ENCODE measurements at places on chromosomes 1 and 21.

- DNase-seq = no peak
Measured at GRCh38 chr1:24491577-24492360, 10.9 kb upstream of the RCAN3 start.

- no peak for DNase-seq
Measured at GRCh38 chr1:182561456-182561855, 27.6 kb downstream of the RNASEL start.

DNA sequence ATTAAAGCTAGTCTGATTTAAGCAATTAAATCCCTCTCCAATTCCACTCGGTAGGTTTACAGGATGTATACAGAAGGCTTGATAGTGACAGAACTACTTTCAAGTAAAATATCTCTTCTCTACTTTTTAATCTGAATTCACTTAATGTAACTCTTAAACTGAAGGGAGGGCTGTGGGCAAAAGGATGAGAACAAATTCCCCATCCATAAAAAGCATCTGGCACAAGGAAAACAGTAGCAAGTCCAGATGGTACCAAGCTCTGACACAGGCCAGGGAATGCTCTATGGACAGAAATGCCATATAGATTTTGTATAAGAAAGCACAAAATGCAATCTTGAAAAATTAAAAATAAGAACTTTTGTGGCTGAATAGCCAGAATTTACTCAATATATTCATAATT lies 53.1 kb upstream of the USH2A start:
- peak; percentile 45 for DNase-seq

DNA sequence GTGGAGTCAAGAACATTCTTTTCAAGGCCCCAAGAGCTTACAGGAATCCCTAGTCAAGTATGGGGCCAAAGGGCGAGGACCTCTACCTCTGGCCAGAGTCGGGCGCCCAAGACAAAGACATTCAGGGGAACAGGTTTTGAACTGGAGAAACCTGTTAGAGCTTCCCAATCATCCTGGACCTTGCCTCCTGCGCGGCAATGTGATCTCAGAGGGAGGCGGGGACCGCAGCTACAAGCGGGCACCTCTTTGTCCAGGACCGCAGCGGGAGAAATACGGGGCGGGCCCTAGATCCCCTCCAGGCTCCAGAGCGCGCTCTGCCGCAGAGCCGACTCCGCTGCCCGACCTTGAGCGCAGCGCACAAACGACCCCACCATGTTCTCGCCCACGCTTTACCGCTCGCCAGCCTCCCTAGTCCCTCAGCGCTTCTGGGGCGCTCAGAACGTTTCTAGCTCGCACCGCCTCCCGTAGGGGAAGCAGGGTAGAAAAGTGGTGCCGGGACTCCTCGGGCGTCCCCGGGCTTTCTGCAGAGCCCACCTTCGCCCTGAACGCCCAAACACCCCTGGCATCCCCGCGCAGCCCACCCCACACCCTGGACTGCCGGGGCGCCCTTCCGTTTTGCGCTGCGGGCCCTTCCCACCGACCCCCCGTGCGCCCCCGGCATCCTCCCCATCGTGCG lies 28.1 kb downstream of the RABIF start:
- peak; percentile 44 for DNase-seq

DNA sequence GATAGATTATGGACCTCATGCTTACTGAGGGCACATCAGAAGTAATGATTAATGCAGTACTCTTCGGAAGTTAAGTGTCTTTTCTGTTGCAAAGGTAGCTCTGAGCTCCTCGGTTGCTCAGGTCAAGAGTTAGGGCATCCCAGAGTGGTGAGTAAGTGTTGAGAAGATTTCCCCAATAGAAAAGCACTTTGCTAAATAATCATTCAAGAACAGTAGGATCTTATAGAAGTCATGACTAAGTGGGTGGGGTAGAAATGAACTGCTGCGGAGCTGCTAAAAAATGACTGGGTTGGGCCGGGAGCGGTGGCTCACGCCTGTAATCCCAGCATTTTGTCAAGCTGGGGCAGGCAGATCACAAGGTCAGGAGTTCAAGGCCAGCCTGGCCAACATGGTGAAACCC lies 648.6 kb upstream of the CAMK1G start:
- DNase-seq = no peak

All from NCI-H2171 treated with DMSO at 0.1 percent for 48 hours (cell line).